ENCODE measurements at places on chromosomes 13 and 19.
A peak's percentile ranks its signal among the peaks of the same experiment; 100 is the strongest.

DNA sequence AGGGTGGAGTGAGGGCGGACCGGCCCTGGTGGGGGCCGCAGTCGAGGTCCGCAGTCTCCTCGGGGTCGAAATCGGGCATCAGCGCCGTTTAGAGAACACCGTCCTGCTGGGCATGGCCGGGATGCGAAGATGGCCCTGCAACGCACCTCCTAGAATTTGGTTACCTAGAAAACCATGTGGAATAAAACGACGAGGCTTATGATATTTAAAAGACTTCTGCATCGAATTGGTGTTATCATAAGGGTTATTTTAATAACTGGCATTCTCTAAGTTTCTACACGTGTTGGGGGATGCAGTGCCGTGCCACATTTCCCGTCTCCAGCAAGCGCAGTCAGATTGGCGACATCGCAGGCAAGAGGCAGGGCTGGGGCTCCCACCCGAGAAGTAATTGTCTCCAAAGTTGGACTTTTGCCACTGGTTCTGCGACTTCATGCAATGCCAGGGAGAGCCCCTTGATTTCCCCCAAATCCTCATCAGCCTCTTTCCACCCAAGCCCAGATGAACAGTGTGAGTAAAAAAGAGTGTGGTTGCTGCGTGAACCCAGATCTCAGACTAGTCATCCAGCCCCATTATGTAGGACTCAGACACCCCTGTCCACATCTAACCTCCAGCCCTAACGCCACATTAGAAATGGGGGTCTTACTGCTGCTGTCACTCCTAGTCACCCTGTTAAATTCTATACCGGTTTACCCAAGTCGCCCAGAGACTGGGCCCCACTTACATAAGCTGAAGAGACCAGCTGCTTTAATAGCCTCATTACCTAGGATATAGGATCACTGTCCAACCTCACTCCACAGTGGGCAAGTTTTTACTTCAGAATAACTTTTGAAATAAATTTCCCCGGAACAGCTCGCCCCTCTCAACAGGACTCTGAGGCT is 571 bp upstream of the DHRS12 start:
- no peak for DNase-seq

- DNase-seq = no peak
Observed at GRCh38 chr13:29174093-29174492, 354.0 kb downstream of the MTUS2 start.

- peak; percentile 24 for DNase-seq
Observed at GRCh38 chr19:16338470-16339360, 14.1 kb downstream of the KLF2 start.

DNA sequence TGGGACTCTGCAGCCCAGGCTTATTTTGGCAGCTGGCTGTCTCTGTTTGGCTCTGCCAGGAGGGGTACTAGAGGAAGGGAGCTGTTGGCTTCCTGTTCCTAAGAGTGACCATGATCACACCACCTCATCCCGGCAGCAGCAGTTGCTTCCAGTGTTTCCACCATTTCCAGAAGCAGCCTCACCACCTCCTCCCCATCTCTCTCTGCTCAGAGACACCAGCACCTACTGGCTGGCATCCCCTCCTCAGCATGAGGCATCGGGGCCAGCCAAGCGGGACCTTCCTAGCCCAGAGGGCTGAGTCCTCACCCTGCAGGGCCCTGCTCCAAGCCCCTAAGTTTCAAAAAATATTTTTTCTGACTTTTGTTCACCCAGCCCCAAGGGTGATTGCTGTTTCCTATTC is 59.0 kb downstream of the NUFIP1 start:
- no peak for DNase-seq

GRCh38 chr13:43377149-43377548 is 353.8 kb downstream of the DNAJC15 start:
- DNase-seq = peak; percentile 38

GRCh38 chr13:19767966-19768365 is 14.8 kb downstream of the PSPC1 start:
- no peak for DNase-seq

GRCh38 chr19:5714816-5715215 is 5.1 kb downstream of the LONP1 start:
- DNase-seq = no peak

DNA sequence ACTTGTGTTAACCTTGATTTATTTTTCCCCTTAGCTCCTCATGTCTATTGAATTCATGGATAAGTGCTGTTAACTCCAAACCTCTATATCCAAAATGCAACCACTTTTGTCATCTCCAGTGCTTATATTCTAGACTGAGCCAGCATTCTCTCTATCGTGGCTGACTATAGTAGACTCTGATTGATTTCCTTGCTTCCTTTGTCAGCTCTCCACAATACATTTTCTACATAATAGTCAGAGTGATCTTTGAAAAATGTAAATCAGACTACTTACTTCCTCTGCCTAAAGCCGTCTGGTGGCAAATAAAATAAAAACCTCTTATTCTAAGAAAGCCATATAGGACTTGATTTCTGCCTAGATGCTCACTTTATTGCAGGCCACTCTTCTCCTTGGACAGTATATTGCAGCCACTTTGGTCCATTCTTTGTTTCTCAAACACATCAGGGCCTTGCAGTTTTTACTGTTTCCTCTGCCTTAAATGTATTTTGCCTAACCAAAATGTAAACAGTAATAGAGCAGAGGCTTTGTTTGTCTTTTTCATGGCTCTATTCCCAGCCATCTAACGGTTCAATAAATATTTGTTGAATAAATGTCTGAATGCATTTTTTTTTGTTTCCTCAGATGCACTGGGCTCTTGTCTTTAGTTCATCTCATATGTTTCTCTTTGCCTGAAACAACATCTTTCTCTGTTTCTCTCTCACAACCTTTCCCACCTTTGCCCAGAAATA is 243.6 kb upstream of the CSNK1A1L start:
- no peak for DNase-seq

DNA sequence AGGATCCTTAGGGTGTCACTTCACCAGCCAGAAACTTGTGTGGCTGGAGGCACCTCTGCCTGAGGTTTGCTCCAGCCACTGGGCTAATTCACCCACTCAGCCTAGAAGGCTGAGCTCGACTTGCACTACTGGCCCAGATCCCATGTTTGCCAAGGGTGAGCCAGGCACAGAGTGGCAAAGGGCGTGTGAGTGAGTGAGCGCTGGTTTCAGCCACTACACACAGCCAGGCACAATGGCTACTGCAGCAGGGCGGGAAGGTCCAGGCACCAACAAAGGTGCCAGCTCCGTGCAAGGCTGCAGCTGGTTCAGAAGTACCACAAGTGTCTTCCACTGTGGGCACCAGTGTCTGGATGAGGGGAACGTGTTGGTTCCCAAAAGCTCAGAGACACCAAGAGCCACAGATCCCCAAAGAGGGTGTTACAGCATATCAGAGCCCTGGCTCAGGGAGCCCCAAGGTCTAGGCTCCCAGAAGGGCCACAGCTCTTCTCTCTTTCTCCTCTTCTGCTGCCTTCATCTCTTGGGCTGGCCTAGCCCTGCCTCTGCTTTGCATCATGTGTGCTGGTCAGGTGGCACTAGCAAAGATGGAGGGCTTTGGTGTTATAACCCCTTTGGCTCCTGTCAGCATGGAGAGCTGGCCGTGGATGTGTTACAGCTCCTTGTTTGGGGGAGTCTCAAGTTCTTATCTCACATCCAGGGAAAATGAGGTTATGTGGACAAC is 736.3 kb upstream of the KLHL1 start:
- no peak for DNase-seq

DNA sequence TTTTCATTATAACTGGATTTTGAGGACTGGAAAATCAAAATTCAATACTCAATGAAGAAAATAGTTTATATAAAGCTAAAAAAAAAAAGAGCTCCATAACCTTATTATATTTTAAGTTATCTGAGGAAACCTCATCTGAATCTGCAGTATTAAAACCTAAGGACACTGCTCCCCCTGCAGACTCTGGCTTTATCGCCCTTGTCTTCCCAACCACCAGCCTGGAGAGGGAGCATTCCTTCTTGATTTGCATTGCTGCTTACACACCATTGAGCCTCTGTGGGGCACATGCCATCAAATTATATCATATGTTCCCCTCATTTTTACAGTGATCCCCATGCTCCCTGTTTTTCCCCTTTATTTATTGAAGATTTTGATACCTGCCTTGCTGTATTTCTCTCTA is 871.4 kb upstream of the GPC6 start:
- DNase-seq = peak; percentile 16

DNA sequence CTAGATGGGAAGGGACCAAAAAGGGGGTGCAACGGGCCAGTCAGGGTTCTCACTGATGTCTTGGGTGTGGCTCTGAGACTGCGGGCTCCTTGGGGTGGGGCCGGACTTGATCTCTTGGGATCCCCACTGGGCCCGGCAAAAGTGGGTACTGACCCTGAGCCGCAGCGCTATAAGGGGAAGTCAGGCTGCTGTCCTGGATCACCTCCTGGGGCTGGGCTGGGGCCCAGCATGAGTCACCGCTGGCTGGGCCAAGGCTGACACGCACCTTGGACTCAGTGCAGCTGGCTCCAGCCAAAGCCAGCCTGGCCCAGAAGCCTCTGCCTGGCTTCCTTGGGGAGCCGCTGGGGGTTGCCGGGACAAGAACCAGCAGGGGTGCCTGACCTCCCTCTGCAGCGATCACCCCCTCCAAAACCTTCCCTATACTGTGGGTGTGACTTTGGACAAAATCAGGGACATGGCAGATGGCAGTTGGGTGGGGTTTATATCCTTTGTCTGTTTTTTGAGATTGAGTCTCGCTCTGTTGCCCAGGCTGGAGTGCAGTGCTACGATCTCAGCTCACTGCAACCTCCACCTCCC is 617 bp upstream of the IQCN start:
- DNase-seq = peak; percentile 79

GRCh38 chr13:110070046-110070445 is 236.9 kb downstream of the COL4A1 start:
- no peak for DNase-seq

DNA sequence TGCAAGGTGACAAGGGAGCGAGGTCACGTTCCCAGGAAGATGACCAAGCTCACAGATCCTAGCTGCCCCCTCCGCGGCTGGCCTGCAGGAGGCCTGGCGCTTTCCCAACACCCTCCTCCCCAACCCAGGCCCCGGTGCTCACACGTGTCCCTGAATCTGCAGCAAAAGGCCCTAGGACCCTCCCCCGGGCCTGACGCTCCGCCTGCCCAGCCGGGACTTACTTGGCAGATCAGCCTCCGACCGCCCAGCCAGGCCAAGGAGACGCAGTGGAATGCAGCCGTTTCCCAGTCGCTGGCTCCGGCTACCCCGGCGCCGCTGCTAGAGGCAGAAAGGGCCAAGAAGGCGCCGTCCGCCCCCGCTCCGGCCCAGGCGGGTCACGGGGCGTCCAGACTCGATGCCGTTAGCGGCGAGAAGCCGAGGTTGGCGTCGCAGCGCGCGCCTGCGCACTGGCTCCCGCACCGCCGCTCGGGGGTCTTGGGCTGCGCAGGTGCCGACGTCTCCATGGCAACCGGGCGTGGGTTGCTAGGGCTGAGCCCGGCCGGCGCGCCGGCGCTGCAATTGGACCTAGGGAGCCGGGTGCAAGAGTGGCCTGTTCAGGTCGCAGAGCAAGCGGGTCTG is at the start of gene PNMA8A:
TSS of gene PNMA8A (minus strand) at position 448 of the 618 bp plus-strand sequence. CDS start 528 bp downstream, outside the sequence.
- peak; percentile 68 for DNase-seq

- no peak for DNase-seq
Observed at GRCh38 chr19:55362990-55363716, at the start of gene GARIN5B. Gene GARIN5B (minus strand): TSS chr19:55363260. CDS start chr19:55363066, 194 bp downstream.

DNA sequence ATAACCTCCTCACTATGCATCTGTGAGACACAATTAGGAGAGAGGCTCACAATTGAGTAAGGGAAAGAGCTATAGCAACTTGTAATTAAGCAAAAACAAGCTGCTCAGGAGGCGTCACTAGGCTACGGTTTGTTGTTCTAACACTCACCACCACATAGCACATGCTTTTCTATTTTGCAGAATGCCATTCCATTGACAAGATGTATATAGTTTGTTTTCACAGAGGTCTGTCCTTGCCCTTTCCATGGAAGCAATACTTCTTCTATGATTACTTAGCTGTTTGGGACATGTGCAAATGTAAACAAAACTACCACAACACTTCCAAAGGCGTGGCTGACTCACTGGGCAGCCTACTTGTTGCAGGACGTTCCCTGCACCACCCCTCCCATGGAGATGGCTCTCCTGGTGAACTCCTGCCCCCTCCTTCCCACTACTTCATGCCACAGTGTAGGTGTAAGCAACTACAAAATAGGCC is 33.9 kb upstream of the FAM216B start:
- DNase-seq = peak; percentile 99

- DNase-seq = peak; percentile 24
Observed at GRCh38 chr19:28633319-28634018, 579.5 kb downstream of the UQCRFS1 start.

GRCh38 chr13:114080739-114081561 is 51.5 kb downstream of the RASA3 start:
- DNase-seq = no peak

- no peak for DNase-seq
Observed at GRCh38 chr19:37077501-37077933, 716 bp upstream of the ZNF420 start.

DNA sequence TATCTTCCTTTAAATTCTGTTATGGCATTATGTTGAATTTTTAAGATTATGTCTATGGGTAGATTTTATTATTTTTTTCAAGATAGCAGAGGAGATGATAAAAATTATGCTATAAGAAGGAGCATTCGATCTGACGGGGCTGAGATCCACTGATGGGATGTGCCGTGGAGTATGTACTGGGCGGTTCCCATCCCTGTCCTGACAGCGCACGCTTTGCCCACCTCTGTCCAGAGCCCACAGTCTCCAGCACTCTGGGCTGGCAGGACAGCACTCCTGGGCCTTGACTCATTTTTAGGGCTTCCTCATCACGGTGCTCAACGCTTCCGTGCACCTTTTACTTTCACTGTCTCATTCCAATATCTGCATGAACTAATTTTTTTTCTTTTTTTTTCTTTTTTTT is 235.5 kb downstream of the TEX29 start:
- DNase-seq = no peak

DNA sequence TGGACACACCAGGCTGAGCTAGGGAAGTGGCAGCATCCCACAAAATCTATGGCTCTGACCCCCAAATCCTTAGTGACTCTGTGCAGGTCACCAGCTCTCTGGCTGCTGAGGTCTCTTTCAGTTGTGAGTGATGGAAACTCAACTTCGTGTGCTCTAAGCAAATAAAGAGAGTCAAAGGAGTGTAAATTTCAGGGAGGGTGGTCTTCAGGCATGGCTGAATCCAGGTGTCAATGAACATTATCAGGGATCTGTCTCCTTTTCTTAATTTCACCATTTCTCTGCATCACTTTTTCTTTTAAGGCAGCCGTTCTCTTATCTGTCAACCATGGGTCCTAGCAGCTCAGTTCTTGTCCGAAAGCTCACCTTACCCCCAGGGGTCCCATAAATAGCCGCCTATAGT is 6.2 kb downstream of the CYP4F12 start:
- no peak for DNase-seq

DNA sequence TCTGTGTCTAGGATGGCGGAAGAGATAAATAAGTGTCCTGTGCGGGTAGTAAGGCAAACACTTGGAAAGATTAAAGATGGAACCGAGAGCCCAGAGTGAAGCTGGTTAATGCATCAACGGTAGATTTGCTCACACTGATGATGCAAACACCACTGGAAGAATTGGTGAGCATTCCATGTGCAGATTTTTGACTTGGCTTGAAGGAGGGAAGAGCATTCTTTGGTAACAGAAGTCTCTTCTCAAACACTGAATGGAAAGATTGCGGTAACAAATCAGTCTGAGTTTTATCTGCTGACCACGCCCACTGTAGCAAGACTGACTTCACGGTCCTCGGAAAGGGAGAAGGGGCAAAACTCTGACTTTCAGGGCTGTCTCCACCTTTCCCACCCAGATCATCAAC is 112.5 kb downstream of the COL4A1 start:
- no peak for DNase-seq

Measured in fibroblast of the conjunctiva (primary cell).